ENCODE measurements at places on chromosomes 7 and 10.

DNA sequence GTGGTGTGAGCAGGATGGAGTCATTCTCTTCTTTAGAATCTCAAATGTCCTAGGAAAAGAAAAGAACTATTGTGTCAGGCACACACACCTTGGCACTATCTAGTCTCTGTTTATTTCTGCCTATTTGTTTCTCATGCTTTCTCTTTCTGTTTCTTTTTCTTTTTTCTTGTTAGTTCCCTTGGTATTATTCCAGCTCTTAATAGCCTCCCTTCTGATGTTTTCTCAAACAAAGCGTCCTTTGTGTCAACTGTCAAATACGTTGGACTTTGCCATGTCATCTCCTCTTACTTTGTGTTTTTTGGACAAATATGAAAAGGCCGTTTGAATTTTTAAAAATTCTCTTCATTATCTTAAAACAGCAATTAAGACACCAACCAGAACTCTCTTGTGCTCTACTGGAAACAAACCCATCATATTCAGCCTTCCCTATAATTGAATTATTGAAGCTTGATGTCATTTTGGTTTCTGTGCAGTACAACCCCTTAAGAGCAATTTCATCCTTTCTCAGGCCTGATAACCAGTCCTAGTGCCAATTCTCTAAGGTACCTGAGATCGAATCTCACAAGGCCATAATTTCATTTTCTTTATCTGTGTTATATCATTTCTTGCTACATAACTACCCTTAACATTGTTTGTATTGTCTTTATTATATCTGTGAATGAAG, 497.8 kb upstream of the NRP1 start:
- DNase-seq: no peak

DNA sequence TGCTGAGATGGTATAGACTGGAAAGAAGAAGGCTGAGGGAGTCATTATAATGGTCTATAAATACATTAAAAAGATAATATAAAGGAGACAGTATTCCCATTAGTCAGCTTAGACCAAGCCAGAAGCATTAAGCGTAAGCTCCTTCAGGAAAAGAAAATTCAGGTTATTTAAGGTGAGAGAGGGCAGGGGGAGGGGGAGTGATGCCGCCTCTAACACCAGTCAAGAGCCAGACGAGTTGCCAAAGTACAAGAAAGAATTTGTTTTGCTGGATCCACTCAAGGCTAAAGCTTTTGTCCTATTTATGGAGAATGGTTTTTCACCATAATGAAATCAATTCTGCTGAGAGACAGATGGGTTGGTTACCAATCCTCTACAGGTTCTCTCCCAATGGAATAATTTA, 99.3 kb downstream of the CFAP58 start:
- no peak for DNase-seq

- DNase-seq: no peak
These were observed 129.1 kb downstream of the PRKG1 start for GRCh38 chr10:51203359-51203758.

- DNase-seq: no peak
These were observed 259.0 kb downstream of the PHTF2 start for GRCh38 chr7:78057571-78057970.

Data from GOT3 (cell line).